ENCODE measurements at places on chromosomes 11 and 22. TPM values are rescaled to one million over a fixed set of nuclear protein-coding genes. Genes with fewer than 3 reads are reported as not detected.

Gene TMEM191B
- 1.4 TPM for total RNA-seq

Gene OR8G5
- not detected for total RNA-seq

Gene ZBTB16
- not detected for total RNA-seq

Gene CEP126
- total RNA-seq: 1.8 TPM

Gene GAB4
- total RNA-seq: not detected

Gene TTC36
- 0.40 TPM for total RNA-seq

Gene NLRP14
- not detected for total RNA-seq

Gene ENTHD1
- not detected for total RNA-seq

Gene ARAP1
- total RNA-seq: 55.2 TPM

Gene OR51I1
- not detected for total RNA-seq

Gene MMP12
- total RNA-seq: not detected

Gene CDC42BPG
- 1.4 TPM for total RNA-seq
